ENCODE measurements at places on chromosomes 11 and 22.

DNA sequence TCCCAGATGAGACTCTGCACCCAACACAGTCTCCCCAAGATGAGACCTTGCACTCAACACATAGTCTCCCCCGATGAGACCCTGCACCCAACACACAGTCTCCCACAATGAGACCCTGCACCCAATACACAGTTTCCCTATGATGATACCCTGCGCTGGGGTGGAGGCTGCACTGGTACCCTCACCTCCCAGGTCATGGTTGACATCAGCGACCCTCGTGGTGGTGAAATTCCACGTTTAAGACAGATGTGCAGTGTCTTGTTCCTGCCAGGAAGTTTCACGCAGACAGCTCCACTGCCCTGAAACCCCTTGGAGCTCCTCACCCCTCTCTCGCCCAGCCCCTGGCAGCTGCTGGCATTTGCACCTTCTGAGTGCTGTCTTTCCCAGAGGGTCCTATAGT lies 9.5 kb downstream of the MUC5AC start:
- DNase-seq: no peak

GRCh38 chr11:32437495-32438345 lies 2.4 kb upstream of the WT1 start:
- no peak for DNase-seq

GRCh38 chr11:124172599-124172998 lies 10.5 kb upstream of the OR10D3 start:
- DNase-seq: no peak

GRCh38 chr11:8067929-8068575 lies 13.0 kb upstream of the TUB start:
- no peak for DNase-seq

GRCh38 chr11:86117001-86117711 lies 48.3 kb upstream of the PICALM start:
- peak; percentile 46 for DNase-seq

GRCh38 chr22:31933816-31934482 lies 10.4 kb upstream of the YWHAH start:
- DNase-seq: no peak

DNA sequence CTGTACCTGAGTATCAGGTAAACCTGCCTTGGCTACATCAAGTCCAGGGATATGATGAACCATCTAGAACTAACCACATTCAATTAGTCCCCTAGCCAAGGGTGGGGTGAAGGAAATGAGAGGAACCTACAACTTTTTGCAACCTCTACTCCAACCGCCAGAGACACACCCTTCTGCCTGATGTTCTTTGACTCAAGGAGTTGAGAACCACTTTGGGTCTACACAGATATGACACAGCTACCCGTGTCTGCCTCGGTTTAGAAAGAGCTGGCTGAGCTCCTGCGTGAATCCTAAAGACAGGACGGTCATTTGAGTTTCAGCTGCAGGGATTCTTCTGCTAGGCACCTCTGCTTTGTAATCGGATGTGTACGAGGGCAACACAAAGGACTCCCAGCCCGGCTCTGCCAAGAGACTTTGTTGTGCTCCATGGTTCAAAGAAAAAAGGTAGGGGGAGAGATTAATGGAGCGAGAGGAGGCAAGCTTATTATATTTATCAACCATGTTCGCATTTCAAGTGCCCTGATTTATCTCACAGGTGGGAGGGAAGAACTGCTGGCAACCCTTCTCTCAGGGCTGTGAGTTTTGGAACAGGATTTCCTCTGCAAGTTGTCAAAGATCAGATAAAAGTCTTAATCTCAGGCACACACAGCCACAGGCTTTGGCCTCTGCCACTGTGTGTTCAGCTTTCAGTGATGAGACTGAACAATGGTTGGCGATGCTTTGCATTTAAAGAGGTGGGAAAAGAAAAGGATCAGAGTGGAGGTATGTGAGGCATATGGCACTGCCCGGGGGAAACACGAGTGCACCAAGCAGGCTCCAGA lies 35.1 kb downstream of the FLI1 start:
- DNase-seq: no peak

- no peak for DNase-seq
These were observed 43.4 kb downstream of the FAT3 start for GRCh38 chr11:92267968-92268367.

- no peak for DNase-seq
These were observed 19.1 kb downstream of the ETS1 start for GRCh38 chr11:128568166-128568778.

DNA sequence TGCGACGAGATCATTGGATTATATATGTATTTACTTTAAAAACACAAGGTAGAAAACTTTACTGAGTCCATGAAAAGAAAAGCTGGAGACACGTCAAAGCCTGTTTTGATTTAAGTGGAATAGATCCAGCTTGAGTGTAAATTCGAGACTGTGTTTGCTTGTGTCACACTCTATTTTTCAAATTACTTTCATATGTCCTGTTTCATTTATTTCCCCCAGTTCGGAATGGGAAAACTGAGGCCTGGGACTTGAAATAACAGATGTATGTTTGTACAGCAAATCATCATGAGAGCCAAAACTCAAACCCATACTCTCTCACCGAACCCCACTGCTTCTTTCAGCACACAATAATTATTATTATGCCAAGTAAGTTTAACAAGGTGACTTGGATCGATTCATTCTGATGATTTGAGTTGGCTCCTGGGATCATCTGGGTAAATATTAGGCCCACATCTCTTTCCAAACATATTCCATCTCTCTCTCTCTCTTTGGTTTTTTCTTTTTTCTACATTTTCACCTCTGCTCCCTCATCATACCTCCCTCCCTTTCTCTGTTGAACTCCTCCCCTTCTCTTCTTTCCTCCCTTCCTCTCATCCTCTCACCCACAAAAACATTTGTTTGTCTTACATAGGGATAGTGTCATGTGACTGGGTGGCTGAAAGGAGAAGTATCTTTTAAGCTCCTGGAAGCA lies 21.2 kb downstream of the FZD4 start:
- no peak for DNase-seq

DNA sequence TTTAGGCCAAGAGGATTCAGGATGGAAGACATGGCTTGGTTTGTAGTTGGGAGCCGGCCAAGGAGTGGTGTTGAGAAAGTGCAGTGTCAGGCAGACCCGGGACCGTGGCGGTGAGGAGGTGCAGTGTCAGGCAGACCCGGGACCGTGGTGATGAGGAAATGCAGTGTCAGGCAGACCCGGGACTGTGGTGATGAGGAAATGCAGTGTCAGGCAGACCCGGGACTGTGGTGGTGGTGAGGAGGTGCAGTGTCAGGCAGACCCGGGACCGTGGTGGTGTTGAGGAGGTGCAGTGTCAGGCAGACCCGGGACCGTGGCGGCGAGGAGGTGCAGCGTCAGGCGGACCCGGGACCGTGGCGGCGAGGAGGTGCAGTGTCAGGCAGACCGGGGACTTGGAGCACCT lies 59.7 kb downstream of the LRP5 start:
- DNase-seq: no peak

DNA sequence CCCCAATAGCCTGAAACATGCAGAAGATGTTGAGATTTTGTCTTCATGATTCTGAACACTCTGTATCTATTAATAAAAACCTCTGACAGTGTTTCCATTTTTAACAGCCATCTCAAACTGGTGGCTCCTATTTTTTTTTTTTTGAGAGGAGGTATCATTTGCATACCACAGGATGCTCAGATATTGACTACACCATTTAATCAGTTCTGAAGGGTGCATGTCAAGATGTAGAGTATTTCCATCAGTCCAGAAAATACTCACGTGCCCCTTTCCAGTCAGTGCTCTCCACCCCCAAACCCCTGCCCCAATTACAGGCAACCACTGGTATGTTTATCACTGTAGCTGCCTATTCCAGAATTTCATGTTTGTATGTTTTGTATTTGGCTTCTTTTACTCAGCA lies 85.3 kb upstream of the SORL1-AS1 start:
- DNase-seq: no peak

GRCh38 chr22:21942407-21943343 lies 10.0 kb downstream of the PPM1F start:
- DNase-seq: peak; percentile 89

- DNase-seq: no peak
These were observed 103.1 kb upstream of the PITPNB start for GRCh38 chr22:28021998-28022660.
